ENCODE measurements at places on chromosomes 11 and 22.

DNA sequence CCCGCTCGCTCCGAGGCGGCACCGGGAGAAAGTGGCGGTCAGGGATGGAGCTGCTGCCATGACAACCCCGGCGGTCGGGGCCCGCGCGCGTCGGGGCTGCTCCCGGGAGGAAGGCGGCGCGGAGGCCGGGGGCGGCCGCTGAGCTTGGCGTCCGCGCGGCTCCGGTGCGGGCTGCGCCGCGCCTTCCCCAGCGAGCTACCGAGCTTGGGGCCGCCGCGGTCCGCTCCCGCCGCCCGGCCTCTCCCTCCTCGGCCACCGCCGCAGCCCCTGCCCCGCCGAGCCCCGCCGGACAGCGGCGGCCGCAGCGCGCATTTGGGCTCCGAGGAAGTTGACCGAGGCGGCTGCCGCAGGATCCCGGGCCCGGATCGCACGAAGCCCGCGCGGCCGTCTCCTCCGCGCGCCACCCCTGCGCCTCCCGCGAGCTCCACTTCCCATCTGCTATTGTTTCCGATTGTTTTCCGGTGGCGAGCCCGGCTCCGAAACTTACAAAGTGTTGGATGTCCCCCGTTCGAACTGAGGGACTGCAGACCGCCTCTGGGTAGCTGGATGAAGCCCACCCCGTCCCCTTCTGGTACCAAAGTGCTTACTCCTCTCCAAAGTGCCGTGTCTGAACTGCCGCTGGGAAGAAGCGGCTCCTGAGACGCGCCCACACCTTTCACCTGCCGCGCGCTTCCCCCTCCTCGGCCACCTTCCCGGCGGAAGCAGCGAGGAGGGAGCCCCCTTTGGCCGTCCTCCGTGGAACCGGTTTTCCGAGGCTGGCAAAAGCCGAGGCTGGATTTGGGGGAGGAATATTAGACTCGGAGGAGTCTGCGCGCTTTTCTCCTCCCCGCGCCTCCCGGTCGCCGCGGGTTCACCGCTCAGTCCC lies 540.3 kb downstream of the NTM start:
- DNase-seq = peak; percentile 76

DNA sequence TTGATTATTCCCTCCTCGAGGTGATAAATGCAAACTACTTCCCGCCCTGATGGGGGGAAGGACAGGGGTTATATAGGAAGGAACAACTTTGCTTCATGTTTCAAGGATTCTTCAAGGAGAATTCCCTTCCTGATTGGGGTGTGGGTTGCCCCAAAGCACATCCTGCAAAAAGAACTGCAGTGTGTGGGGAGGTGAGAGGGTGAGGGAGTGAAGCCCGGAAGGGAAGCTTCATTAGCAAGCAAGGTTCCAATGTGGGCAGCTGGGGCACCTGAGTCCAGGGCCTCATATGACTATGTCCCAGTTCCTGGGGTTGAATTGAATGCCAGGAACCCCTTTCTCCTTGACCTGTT lies 326.0 kb downstream of the MN1 start:
- no peak for DNase-seq

GRCh38 chr11:94330789-94331188 lies 26.4 kb downstream of the IZUMO1R start:
- DNase-seq = peak; percentile 15

DNA sequence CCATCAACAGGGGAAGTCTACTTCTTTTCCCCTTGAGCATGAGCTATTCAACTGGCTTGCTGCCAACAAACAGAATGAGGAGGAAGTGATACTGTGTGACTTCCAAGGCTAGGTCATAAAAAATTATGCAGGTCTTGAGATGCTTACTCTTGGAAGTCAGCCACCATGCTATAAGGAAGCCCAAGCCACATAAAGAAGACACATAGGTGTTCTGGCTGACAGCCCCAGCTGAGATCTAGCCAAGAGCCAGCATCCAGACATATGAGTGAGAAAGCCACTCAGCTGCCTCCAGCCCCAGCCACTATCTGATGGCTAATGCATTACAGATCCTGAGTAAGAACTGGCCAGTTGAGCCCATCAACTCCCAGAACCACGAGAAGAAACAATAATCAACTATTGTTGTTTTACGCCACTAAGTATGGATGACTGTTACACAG lies 31.0 kb upstream of the PPP2R1B start:
- peak; percentile 49 for DNase-seq

DNA sequence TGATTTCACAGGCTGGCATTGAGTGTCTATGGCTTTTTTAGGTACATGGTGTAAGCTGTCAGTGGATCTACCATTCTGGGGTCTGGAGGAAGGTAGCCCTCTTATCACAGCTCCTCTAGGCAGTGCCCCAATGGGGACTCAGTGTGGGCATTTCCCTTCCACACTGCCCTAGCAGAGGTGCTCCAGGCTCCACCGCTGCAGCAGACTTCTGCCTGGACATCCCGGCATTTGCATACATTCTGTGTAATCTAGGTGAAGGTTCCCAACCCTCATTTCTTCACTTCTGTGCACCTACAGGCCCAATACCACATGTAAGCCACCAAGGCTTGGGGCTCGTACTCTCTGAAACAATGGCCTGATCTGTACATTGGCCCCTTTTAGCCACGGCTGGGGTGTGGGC lies 78.3 kb downstream of the RNF169 start:
- no peak for DNase-seq

DNA sequence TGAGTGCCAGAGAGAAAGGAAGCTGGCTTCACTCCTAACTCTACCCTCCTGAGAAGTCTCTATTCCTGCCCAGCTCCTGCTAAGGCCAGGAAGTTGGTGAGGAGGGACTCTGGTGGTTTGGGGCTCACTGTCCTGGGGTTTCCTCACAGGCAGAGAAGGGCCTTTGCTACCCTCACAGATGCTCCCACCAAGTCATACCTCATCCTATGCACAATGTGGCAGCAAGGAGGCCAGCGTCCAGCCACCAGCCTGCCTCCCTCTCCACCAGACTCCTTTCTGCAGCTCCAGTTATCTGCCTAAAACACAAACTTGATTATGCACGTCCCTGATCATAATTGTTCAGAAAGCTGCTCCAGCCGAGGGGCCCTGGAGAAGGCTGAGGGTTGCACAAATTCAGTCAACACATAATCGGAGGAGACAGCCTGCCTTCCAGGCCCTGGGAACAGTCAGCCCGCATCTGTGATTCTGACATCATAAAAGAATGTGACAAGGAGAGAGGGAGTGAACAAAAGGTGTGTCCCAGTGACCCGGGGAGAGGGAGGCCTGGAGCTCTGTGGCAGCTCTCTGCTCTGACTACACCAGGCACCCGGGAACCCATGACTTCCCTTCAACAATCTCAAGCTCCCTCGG lies 28.8 kb downstream of the DKK3 start:
- peak; percentile 87 for DNase-seq

DNA sequence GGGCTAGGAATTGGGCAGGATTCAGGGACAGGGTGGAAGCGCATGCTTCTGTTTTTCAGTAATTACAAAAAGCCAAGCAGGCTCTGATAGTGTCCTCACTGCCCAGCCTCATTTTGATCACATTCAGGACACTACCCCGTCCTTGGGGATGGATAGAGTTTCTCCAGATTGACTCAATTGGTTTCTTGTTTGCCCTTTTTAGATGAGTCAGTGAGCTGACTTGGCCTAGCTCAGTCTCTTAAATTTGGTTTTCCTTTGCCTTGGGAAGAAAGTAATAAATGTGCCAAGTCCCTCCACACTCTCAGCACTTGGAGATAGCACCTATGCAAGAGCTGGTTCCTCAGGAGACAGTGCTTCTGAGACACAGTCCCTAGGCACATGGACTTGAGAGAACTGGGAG lies 25.5 kb downstream of the DKK3 start:
- DNase-seq = no peak

GRCh38 chr22:45240810-45241631 lies at the start of gene KIAA0930:
TSS of gene KIAA0930 (minus strand) at chr22:45240894. CDS start at chr22:45240703, 191 bp downstream.
- DNase-seq = peak; percentile 72

- DNase-seq = no peak
These were observed 25.9 kb downstream of the OR51E2 start for GRCh38 chr11:4671741-4672140.

DNA sequence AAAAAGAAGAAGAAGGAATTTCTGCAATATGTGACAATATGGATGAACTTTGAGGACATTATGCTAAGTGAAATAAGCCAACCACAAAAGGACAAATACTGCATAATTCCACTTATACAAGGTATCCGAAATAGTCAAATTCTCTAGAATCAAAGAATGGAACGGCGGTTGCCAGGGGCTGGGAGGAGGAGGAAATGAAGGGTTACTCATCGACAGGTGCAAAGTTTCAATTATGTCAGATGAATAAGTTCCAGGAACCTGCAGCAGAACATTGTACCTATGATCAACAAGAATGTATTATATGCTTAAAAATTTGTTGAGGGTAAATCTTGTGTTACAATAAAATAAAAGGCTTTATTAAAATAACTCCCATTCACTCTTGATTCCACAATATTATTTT lies 49.0 kb downstream of the SC5D start:
- DNase-seq = no peak

DNA sequence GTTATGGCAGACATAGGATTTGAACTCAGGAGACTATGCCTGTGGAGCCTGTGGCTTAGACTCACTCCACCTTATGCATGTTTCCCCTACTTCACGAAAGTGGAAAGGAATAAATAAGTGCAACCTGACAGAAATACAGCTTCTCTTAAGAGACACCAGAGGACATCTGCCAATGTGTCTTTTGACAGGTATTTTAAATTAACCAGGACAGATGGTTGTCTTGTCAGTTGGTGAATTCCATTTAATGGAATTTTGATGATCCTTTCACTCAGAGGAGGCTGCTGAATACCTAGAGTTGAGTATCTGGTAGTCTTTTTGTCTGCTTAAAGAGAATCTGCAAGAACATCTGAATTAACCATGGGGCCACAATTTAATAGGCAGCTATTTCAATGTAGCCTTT lies 46.1 kb downstream of the NELL1 start:
- no peak for DNase-seq

GRCh38 chr11:44463751-44464150 lies 101.7 kb upstream of the CD82 start:
- no peak for DNase-seq

DNA sequence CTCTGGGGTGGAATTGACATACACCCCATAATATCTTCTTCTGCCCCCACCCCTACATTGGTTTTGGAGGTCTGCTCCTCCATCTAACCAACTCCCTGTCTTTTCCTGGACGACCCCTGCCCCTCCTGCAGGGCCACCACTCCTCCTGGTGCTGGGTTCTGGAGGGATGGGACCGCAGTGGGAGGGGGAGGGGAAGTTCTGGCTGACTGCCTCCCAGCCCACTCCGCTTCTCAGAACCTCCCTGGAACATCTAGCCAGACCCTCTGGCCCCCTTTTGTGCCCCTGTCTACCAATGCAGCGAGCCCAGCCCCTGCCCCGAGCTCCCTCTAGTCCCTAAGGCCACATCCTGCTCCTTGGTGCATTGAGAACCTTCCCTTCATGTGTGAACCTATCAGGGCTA lies 1.2 kb downstream of the MYRF start:
- no peak for DNase-seq

- DNase-seq = peak; percentile 88
These were observed at the start of gene APOL6 for GRCh38 chr22:35648066-35649025. TSS of gene APOL6 (plus strand) at chr22:35648446. CDS start at chr22:35656426, 7,980 bp downstream.

GRCh38 chr11:118581057-118581456 lies 8.8 kb downstream of the ARCN1 start:
- DNase-seq = peak; percentile 51

- DNase-seq = no peak
These were observed 604 bp upstream of the GANAB start for GRCh38 chr11:62646825-62647608.

DNA sequence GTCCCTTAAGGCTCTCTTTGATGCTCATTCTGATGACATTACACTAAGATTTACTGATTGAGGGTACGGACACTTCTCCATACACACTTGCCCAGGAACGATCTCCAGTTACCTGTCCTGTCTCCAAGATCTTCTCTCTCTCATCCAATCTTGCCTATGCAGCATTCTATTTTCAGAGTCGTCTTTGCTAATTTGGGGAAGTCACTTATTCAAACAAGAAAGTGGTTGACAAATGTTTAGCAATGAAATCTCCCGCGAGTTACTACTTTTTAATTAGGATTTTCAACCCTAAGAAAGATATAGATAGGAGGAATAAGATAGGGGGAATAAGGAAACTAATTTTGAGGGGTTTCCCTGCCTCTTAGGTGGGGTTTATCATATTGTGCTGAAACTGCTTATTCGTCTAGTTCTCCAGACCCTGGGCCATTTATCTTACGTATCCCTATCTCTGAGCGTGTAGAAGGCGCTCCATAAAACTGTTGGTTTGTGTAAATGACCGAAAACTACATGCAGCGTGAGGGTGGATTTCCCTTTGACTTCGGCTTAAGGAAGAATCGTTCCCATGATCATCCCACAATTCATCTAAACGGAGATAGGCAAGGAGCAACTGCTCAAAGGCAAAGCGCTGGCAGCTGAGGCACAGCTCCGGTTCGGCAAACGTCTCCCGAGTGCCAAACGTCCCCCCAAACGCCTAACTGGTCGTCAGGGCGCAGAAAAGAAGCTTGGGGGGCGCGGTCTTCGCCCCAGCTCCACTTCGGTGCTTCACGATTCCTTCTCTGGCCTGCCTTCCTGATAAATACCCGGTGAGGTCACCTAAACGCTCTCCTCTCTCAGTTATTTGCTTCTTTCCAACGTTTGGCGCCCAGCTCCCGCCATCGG lies 804 bp downstream of the APIP start:
- DNase-seq = peak; percentile 70

DNA sequence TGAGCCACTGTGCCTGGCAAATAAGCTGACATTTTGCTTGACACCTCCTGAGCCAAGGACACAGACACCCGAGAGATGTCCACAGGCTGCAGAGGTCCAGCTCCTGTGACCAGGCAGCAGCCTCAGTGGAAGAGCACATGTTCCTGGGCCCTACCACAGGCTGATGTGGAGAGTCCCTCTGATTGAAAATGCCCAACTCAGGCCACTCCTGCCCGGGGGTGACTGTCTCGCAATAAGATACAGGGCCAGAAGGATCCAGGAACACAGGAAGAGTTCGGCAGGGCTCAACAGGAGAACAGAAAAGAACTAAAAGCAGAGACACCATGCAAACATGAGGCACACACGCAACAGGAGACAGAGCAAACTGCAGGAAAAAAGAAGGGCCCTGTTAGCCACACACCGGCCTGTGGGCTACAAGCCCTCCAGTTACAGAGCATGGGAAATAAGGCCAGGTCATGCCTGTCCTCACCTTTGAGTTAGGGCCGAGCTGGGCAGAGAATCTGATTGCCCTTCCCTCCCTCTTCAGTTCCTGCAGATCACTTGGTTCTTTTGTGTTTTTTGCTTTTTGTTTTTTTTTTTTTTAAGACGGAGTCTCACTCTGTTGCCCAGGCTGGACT lies 28.3 kb upstream of the MALAT1 start:
- no peak for DNase-seq
